Stimulated activated CD4-positive, alpha-beta T cell treated with anti-CD3 and anti-CD28 coated beads, Interleukin-2, amount 100 ng/mL, for 24 hours (primary cell): ENCODE measurements at places on chromosomes 4 and X.
A peak's percentile ranks its signal among the peaks of the same experiment; 100 is the strongest.

DNA sequence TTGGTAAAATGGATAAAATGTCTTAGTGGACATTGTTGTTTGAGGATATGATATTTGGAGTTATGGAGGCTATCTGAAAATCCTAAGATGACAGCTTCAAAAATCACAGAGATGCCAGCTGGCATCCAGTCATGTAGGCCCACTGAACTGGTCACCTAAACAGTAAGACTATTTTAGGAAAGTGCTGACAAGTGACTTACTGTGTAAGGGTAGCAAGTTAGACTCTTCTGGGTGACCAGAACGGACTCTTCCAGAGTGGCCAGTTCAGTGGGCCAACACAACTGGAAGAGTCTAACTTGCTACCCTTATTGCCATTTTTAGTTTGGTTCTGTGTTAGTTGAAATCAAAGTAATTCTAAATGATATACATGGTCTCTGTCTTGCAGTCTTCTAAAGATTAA lies 61.4 kb upstream of the ATP8A1 start:
- no peak for DNase-seq

- DNase-seq = no peak
Measured at GRCh38 chrX:44997888-44998287, 124.9 kb downstream of the KDM6A start.

- DNase-seq = peak; percentile 29
Measured at GRCh38 chr4:68349279-68349648, 626 bp downstream of the YTHDC1 start.

DNA sequence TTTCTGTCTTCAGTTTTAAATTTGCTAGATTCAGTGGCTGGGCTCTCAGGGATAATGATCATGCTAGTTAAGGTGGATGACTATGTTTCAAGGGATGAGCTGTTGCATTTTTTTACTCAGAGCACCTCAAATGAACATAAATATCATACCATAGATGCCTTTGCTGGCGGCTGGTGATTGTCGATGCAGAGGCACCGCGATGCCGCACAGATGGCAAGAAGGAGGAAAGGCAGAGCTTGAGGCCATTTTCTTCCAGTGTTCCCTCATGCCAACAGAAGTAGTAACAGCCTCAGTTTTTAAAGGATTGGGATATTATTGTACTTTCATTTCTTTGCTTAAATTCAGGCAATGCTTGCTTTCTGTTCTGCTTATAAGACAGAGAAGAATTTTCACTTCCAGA lies 654.7 kb upstream of the IGFBP7 start:
- DNase-seq = no peak

DNA sequence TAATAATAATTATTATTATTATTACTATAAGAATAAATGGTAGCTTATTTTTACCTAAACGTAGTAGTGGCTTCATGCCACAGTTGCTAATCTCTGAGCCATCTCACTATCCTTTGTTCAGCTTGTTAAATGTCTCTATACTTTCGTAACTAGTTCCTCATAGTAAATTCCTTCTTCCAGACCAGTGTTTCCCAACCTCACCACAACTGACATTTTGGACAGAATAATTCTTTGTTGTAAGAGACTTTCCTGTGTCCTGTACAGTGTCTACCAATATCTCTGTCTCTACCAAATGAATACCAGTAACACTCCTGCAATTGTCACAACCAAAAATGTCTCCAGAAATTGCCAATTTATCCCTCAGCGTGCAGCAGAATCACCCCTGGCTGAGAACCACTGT lies 1040.9 kb downstream of the DMD start:
- DNase-seq = no peak

GRCh38 chr4:89438102-89438831 lies 130.7 kb upstream of the GPRIN3 start:
- DNase-seq = peak; percentile 57

GRCh38 chr4:117455088-117455487 lies 369.7 kb upstream of the TRAM1L1 start:
- DNase-seq = no peak

GRCh38 chrX:150508451-150509367 lies 59.7 kb upstream of the MTM1 start:
- no peak for DNase-seq
